Spinal cord (tissue), 10 donors: ENCODE measurements at places on chromosomes 4 and X. TPM values are rescaled to one million over a fixed set of nuclear protein-coding genes. Genes with fewer than 3 reads are reported as not detected.

DNA sequence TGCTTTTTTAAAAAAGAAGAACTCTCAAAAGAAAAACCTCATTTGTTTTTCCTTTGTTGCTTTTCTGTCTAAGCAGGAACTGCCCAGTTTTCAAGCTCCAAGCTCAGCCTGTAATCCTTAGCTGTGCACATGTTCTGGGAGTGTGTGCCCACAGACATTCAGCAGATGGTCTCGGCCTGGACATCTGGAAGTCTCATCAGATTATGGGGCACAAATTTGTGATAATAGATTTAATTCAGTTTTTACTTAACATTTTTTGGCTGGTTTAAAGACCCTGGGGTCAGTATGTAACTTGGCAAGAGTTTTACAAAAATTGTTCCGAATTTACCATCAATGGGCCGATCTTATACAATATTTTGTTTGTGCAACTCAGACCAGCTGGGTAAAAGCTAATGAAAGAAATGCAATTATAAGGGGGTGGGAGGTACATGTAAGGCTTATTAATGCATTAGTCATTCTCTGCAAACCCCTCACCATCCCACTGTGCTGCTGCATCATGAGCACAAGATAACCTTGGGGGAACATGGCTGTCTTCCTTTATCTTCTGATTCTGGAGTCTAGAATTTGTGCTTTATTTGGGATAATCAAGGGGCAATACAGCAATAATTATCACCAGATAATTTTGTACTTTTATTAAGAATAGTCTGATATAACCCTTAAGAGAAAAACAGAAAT is 86.9 kb upstream of the PHOX2B start:
- H3K4me1 ChIP-seq, result no peaks in the 10 kb centered on the region
- H3K4me3 ChIP-seq, result no peak overlapping the region
- H3K36me3 ChIP-seq, result no peaks in the 10 kb centered on the region
- H3K27ac ChIP-seq, result no peak overlapping the region
- no peak for DNase-seq
- H3K27me3 ChIP-seq, result no peaks in the 10 kb centered on the region

GRCh38 chrX:37824491-37825214 is 22.7 kb downstream of the DYNLT3 start:
- no peaks in the 10 kb centered on the region for H3K27me3 ChIP-seq
- no peak overlapping the region for H3K27ac ChIP-seq
- H3K4me3 ChIP-seq, result no peak overlapping the region

The MTMR8 gene
- total RNA-seq, result 4.0 TPM

DNA sequence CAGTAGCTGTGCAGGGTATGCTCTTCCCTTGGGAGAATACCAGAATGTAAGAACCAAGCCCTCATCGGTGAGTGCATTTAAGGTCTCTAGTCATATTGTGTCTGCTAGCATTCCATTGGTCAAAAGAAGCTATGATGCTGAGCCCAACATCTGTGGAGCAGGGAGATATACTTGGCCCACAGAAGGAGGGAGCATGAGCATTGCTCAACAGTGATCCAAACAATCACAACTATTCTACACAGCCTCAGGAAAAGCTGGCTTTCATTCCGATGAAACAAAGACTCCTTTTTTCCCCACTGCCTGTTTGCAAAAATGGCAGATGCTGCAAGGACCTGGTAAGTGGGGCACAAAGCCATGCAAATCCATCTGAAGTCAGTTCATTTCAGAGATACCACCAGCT is 80.6 kb upstream of the DHX15 start:
- DNase-seq, result no peak
- H3K4me3 ChIP-seq, result no peak overlapping the region
- H3K27ac ChIP-seq, result peak overlapping the region; percentile 81
- H3K36me3 ChIP-seq, result no peaks in the 10 kb centered on the region

The ZNF157 gene
- 4.6 TPM for total RNA-seq
